ENCODE measurements at places on chromosomes 5 and 9.

DNA sequence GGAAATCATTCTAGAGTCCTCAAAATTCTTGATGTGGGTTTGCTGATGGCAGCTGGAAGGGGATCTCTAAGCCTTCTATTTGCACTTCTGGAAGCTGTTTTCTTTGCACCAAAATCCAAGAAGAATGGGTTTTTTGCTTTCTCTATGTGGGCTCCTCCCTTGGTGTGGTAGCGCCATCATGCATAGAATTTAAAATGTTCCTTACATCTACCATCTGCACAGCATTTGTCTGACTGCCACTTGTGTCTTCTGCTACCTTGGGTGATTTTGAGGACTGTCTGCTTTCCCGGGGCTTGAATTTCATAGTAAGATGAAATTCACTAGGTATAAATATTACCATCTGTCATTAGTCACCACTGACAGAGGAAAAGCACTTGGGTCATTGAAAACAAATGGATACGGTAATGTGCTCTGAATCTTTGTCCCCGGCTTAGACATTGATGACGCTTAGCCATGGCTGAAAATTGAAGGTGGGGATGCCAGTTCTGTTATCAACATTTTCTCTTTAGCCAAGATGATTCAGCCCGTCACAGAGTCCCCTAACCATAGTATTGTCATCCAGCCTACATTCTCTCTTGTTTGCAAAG, 30.0 kb downstream of the SNX30 start:
- peak; percentile 22 for DNase-seq

DNA sequence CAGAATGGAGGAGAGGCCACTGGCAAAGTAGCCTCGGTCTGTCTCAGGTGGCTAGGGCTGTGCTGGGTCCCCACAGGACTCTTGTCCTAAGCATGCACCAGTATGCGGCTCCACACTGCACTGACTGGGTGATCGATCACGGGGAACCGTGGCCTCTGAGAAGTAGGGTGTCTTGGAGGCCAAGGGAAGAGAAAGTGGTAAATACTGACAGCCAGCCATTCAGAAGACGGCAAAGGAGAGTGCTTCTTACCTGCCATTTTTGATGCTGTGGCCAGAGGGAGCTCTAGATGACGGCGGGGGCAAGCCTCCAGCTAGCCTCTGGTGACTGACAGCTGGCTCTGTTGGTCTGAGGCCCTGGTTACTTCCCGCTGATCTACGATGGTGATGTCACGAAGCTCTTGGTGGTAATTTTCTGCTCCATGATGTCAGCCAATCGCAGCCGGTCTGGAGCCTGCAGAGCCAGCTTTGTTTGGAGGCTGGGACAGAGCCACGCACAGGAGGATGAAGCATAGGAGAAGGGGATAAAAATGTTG, 40.4 kb upstream of the GADD45G start:
- DNase-seq, result no peak

GRCh38 chr5:180209137-180209581, at the start of gene RASGEF1C:
RASGEF1C (minus strand) TSS chr5:180209211; CDS start chr5:180138052, 71,159 bp downstream.
- DNase-seq, result no peak

- no peak for DNase-seq
Measured at GRCh38 chr9:98607787-98608186, 100.9 kb downstream of the GABBR2 start.

DNA sequence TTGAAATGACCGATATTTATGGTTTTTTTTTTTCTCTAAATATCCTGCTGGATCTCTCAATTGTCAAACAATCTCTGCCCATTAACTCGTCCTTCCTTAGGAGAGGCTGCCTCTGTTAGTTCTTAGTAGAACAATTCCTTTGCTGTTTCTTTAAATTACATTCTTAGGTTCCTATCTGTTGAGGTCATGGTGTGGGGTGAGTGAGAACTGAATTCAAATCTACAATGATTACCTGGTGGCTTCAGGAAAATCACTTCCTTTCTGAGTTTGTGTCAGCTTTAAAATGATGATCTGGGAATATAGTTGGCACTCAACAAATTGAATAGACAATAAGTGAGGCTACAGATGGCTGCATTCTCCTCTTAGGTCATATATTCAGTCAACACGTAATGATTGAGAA, 82.1 kb upstream of the TNFSF8 start:
- no peak for DNase-seq

DNA sequence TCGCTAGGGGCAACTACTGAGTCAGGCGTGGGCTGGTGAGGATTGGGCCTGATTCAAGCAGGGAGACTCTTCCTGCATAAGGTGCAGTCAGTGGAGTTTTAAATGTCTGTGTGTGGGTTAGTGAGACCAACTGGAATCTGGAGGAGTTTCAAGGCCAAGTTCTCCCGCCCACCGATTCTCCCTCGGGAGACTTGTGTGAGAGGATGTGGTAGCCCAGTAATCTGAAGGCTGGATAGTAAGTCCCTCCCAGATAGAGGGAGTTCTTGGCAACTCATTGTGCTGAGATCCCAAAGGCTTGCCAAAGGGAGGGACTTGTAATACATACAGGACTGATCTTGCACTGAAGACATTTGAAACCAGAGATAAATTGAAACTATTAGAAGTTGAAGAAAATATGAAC, 51.8 kb downstream of the WDR36 start:
- DNase-seq, result no peak

GRCh38 chr9:7300484-7300883, 499.1 kb downstream of the DMAC1 start:
- DNase-seq, result no peak

- DNase-seq, result no peak
Measured at GRCh38 chr5:145703856-145704255, 131.3 kb downstream of the PRELID2 start.

DNA sequence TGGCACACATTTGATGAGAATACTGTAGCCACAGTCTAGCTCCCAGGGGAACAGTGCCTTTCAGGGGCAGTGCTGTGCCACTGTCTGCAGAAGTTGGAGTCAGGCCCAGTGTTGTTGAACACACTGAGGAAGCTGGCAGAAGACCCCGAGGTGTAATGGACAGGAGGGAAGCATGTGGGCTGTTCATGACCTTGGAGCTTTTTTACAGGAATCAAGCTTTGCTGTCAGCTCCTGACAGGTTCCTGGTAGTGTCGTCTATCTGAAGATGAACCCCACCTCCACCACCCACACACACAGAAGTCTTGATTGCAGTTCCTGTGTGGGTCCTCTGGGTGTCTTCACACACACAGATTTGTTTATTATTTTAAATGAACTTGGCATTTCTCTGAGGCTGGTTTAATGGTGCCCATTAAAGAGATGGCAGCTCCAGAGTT, 40.3 kb upstream of the TNFAIP8 start:
- peak; percentile 59 for DNase-seq

DNA sequence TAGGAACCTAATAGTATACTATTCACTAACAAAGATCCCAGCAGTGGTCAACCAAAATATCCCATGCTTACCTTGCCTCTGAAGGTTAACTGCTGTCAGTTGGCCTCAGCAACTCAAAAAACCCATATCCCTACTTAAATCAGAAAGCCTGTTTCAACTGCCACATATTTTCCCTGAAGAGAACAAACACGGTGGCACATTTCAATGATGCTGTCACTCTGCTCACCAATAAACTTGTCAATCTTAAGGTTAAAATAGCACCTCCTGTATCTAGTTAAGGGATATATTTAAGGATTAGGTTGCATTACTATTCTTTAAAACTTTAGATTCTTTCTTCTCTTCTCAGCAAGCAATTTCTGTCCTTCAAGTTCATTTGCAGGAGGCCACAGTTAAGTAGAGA, 986.9 kb downstream of the CDH18 start:
- no peak for DNase-seq
